ENCODE measurements at places on chromosomes 1 and 21.

- DNase-seq: no peak
Observed at GRCh38 chr1:165645654-165646366, 14.8 kb downstream of the MGST3 start.

GRCh38 chr21:44423312-44423821, 31.9 kb upstream of the LRRC3 start:
- DNase-seq: no peak

DNA sequence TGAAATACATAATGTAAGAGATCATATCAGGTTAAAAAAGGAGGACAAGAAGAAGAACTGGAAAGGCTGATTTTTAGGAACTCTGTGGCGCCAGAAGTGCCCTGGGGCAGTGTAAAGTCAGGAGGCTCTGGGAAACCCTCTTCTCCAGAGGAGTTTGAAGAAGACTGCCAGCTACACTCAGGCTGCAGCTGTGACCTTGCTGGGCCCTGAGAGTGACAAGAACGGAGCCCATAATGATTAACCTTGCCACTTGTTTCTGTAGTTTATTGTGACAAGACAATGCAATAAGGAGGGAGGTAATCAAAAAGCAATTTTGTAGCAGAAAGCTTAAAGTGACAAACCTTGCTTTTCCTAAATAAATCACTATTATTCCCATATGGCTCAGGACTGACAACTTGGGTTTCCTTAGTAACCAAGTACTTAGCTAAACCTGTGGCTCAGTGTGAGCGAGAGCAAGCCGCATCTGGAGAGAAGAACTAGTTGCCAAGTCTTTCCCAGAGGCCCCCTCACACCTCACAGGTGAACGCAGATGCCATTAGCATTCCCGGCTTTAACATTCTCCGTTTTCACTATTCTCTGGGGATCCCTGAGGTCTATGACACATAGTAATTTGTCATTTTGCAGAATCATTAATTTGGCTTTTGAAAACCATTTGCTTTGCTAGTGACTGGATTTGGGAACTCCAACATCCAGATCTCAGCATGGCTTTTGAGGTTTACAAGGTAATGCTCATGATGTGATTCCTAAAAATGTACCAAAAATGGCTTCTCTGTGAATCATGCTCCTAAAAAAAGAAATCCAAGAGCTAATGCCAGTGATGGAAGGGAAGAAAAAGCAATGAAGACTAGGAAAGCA, 115.9 kb downstream of the OMA1 start:
- DNase-seq: no peak

DNA sequence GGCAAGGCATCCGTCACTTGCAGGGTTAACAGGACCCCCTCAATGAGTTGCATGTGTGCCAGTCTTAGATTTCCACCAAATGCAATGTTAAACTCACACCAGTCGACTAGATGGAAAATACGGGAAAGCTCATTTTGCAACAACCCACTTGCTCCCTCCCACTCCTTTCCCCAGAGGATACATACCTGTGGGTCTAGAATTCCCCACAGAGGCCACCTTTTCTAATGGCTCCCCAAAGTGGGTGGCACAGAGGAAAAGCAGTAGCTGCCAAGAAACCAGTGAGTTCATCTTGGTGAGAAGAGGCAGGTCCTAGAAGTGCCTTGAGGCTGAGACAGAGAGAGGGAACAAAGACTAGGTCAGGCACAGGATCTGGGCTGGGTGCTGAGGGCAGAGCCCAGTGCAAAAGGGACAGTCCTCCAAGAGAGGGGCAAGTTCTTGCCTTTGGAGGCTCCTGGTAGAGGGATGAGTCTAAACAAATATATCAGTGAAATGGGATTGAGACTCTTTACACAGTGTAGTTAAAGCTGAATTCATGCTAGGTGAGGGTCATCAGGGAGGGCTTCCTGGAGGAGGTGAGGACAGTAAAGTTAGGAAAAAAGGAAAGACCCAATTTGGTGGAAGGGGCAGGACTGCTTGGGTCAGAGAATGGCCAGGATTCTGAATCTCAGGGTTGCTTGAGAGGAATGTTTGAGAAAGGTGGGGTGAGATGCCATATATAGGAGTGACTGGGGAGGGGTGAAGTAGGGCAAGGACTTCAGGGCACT, 3.5 kb downstream of the KISS1 start:
- no peak for DNase-seq

DNA sequence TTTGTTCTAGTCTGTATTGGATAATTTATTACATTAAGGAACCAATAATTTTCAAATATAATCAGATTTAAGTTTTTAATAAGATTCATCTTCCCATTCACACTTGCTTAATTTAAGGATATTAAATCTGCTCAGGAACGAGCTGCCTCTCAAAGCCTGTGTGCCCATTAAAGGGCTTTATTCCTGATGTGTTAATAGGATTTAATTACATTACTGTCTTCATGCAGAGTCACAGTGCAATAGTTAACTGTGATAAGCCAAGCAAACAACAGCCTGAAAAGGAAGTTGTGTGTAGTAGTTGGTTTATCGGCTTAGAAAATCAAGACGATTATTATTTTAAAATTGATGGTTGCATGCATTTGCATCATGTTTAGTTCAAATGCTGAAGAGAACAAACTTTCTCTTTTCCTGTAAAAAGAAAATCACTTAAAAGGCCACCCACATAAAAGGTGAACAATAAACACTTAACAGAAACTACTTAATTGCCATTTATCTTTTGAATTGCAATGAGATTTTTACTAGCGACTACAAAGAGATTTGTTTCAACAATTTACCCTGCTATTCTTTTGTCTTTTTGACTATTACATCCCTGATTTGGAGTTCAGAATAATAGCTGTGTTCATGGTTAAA, 174.6 kb downstream of the RWDD3 start:
- no peak for DNase-seq

GRCh38 chr21:16169779-16170178, 440.0 kb downstream of the USP25 start:
- no peak for DNase-seq

DNA sequence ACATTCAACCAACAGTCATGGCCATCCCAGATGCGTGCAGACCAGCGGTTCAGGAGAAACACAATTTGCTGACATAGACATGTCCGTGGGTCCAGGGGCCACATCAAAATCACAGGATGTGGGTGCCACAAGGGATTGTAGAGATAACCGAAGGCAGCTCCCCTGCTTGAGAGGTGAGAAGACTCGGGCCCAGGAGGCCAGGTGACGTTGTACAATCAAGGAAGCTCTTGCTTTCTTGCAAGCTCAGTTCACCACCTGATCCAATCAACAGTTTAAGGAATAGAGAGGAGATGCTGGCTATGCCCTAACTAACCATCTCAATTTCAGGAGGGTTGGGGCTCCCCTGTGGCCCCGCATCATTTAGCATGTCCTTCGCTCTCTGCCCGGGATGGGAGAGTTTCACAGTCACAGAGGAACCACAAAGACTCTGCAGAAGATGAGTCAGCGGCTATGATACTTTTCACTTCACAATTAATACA, 19.5 kb downstream of the UBASH3A start:
- no peak for DNase-seq

DNA sequence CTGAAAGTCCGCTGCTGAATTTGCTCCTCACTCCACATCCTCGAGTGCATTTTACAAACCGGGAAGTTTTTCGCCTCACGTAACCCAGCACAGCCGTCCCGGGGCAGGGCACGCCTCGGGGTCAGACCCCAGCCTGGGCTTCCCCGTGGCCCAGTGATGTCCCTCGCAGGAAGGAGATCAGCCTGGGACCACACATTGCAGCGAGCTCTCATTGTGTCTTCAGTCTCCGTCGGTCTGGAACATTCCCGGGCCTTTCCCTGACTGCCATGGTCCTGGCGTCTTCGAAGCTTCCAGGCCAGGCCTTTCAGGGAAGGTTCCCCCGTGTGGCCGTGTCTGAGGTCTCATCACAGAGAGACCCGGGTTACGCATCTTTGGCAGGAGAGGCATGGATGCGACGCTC, 43.5 kb downstream of the MORN1 start:
- DNase-seq: no peak
